RCC 7860 (cell line): ENCODE measurements at places on chromosomes 6 and 20.

- DNase-seq: no peak
Measured at GRCh38 chr6:16056263-16056870, 72.5 kb upstream of the MYLIP start.

GRCh38 chr20:43040427-43040826, 149.3 kb downstream of the PTPRT start:
- DNase-seq: no peak

DNA sequence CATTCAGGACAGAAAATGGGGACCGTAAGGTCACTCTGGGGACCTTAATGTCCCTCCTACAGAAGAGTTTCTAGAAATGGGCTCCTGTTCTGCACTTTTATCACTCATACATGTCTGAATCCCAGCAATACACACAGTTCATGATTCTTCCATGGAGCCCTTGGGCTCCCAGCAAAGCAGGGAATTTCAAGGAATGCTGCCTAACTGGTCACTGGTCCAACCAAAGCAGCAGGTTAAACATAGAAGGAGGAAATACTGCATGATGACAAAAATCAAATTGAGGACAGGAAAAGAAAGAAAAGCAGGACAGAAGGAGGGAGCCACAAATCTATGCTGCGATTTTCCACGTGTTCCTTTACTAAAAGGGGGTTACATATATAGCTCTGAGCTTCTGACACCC, 300.2 kb downstream of the PTPRT start:
- DNase-seq: no peak

- DNase-seq: no peak
Measured at GRCh38 chr20:11060423-11061185, 386.8 kb upstream of the JAG1 start.

DNA sequence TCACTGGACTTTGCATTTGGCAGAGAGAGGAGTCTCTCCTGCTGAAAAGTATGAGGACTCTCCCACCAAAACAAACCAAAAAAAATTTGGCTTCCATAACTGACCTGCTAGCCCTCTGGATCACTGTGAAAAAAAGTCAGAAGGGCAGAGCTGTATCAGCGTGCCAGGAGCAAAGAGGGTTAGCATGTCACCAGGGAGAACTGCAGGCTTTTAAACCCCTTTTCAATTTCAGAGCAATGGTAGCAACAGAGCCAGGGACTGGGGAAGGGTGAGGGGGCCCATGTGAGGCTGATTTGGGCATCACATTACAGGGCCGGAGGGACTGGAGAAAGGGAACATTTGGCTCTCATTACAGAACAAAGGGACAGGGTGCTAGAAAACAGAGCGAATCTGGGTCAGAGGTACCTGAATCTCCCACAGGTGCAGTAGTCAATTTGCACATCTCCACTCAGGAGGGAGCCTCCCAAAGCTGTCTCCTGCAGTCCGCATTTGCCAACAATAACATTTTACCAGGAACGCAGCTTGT, 185.7 kb upstream of the EYA4 start:
- DNase-seq: no peak

- DNase-seq: peak; percentile 42
Measured at GRCh38 chr20:23061734-23062561, 12.5 kb upstream of the THBD start.

DNA sequence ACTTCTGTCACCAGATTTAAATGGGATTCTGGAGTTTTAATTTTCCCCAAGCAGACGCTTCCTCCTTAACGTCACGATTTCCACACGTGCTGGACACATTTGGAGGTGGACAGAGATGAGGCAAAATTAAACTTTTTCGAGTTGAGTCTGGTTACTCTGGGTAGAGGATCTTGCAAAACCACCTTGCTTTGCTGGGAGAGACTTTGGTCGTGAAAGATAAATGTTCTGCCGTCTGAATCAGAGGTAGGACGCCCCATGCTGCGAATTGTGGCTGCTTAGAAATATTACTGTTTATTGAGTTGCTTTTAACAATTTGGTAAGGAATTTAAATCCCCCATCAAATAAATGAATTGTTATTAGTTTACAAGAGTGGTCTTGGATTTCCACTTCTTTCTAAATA, 46.8 kb downstream of the CTCFL start:
- DNase-seq: no peak

- DNase-seq: no peak
Measured at GRCh38 chr6:153563001-153563400, 431.9 kb upstream of the RGS17 start.

GRCh38 chr6:135424385-135424784, 73.2 kb downstream of the AHI1 start:
- no peak for DNase-seq

DNA sequence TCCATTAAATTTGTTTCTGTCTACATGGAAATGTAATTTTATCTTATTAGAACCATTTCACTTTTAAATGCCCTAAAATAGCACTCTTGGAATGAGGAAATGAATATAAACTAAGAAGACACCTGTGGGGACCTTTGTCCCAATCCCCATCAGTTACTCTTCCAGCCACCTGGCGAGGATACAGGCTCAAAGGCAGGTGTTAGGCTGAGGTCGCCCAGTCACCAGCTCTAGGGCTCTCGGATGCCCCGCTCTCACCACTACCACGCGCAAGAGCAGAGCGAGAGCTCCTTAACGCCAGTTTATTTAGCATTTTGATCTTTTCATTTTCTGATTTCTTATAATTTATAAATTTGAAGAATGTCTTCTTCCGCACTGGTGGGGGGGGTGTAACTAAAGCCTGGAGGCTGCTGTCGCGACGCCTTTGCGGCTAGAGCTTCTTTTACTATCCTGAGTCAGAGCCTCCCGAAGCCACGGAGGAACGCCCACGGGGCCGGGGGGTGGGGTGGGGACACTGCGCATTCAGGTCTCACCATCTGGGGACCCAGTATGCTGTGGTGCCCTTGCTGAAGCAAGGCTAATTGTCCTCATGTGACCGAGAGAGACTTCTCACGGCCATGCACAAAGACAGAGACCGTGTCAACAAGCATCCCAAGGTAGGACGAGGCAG, 38.7 kb upstream of the AFDN start:
- no peak for DNase-seq

DNA sequence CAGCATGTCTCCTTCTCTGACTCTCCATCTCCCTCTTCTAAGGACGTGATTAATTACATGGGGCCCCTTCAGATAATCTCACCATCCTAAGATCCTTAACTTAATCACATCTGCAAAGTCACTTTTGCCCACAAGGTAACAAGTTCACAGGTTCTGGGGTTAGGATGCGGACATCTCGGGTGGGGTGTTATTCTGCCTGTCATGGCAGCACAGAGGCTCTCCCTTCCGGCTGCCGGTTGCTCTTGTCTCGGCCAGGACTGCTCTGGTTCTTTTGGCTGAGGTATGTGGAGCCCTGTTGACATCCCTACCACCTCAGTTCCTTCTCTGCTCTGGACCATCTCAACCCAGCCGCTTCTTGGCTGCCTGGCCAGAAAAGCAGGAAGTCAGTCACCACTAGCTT, 4.2 kb upstream of the CST11 start:
- no peak for DNase-seq

DNA sequence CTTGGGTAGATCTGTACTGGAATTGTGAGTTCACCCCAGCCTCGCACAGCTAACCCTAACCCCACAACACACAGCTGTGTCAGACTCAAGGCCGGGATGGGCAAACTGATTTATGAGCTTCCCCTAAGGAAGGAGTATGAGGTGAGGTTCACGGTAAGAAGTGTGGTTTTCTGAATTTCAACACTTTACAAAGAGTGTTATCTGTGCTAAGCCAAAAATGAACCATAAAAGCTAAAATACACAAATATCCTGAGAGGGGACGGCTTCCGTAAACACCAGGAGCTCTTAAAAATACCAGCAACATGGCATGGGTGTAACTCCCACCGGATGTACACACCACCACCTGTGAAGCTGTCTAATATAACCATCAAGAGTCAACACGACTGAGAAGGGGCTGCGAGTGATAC, 101.2 kb downstream of the ATP9A start:
- no peak for DNase-seq

DNA sequence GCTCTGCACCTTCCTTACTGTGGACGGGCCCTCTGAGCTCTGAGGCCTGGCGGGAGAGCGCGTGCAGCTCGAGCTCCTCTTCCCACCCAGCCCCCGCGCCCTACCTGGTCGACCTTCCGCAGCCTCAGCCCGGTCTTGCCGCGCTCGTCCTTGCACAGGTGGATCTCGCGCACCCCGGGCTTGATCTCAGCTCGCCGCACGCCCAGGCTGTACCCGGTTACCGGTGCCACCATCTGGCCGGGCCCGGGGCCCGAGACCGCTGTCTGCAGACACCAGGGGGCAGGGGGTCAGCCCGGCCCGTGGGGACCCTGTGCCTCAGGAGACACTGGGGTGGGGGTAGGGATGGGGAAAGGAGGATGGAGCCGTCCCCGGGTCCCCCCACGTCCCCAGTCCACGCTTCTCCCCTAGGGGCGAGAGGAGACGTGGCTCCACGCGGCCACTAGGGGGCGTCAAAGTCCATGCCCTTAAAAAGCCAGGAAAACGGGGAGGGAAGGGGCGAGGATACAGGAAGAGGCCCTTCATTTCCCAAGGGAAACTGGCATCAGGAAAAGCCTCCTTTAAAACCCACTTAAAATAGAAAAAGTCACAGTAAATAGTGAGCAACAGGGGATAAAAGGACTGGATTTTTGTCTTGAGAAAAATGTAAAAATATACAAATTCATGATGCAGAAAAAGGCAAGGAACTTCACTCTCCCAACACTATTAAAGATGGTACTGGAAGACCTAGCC, 15.5 kb downstream of the SDCBP2 start:
- DNase-seq: peak; percentile 28

DNA sequence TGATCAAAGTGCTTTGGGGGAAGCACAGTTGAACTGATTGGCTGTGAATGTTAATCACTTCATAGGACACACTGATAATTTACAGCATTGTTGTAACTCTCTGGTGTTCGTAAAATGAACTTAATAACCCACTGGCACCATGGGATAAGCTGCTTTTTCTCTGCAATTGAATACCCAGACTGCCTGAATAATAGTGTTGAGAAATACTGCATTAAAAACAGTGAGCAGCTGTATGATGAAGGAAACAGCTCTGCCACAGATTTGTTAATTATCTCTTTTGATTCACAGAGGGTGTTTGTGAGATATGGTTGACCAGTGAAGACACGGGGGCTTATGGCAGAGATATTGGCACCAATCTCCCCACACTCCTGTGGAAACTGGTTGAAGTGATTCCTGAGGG, 420.9 kb downstream of the CDKAL1 start:
- no peak for DNase-seq

- DNase-seq: peak; percentile 46
Measured at GRCh38 chr6:56902641-56903464, 52.1 kb upstream of the BEND6 start.

GRCh38 chr20:48601798-48602197, 226.0 kb downstream of the PREX1 start:
- DNase-seq: no peak

GRCh38 chr6:152135755-152136448, 328.4 kb downstream of the ESR1 start:
- no peak for DNase-seq

DNA sequence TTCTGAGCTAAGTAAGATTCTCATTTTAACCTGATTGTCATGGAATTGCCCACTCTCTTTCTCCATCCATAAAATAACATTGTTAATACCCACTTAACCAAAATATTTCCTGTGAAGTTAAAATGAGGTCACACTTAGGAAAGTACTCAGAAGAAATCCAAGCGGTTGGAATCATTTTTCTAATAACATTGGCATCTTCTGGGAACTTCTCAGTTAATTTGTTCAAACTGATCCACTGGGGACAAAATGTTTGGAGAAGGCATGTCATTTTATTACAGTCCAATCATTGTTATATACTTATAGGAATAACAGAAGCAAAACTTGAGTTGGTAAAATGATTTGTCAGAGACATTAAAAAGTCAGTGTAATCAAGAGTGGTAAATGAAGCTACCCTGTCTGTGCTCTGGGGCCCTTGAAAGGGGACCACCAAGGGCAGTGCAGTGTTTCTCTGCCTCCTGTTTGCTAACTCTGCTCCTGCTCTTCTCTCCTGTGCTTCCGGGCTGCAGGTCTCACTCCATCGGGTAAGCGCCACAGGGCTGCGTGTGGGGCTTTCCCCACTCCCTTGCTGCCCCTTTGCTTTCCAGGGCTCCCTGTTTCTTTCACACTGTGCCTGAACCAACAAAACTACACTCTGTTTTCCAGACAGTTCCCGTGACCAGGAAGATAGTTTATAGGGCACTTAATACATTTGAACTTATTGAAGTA, 50.1 kb downstream of the HDDC2 start:
- no peak for DNase-seq

- no peak for DNase-seq
Measured at GRCh38 chr6:1135726-1136414, 176.0 kb upstream of the FOXQ1 start.

DNA sequence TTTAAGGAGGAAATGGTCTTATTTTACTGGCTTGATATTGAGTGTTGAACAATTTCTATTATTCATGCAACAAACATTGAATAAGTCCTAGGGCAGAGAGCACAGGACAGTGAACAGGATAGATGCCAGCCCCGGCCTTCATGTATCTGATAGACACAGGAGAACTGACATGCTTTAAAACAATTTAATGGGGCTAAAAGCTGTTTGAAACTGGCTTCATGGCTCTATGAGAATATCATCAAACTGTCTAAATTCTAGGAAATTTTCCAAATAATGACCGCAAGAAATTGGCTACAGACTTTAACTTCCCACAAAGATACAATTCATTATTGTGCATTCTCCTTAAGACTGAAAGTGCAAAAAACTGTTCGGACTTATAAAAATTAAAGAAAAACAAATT, 69.0 kb downstream of the ID4 start:
- no peak for DNase-seq

- no peak for DNase-seq
Measured at GRCh38 chr20:41051009-41051825, 22.6 kb downstream of the TOP1 start.

- DNase-seq: no peak
Measured at GRCh38 chr6:25173246-25173645, 105.9 kb upstream of the CARMIL1 start.

DNA sequence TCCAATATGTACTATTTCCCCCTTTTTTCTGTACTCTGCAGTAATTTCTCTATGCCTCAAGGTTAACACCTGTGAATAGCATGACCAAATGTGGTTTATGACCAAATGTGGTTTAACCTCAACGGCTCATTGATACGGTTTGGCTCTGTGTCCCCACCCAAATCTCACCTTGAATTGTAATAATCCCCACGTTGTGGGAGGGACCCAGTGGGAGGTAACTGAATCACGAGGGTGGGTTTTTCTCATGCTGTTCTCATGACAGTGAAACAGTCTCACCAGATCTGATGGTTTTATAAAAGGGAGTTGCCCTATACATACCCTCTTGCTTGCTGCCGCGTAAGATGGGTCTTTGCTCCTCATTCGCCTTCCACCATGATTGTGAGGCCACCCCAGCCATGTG, 18.7 kb downstream of the DEK start:
- DNase-seq: no peak

DNA sequence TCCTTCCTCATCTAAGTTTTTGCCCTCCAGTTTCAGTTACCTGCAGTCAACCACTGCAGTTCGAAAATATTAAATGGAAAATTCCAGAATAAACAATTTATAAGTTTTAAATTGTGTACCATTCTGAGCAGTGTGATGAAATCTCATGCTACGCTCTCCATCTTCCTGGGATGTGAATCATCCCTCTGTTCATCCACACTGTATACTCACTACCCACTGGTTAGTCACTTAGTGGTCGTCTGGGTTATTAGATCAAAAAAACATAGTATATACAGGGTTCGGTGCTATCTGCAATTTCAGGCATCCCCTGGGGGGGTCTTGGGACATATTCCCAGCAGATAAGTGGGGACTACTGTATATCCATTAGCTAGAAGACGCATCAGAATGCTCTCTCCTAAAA, 151.9 kb upstream of the SLC22A16 start:
- DNase-seq: peak; percentile 52

GRCh38 chr6:65505736-65506135, 201.3 kb downstream of the EYS start:
- DNase-seq: no peak

GRCh38 chr6:122869437-122870024, 80.5 kb downstream of the SMPDL3A start:
- peak; percentile 15 for DNase-seq
